ENCODE measurements at places on chromosomes 13 and 19.

DNA sequence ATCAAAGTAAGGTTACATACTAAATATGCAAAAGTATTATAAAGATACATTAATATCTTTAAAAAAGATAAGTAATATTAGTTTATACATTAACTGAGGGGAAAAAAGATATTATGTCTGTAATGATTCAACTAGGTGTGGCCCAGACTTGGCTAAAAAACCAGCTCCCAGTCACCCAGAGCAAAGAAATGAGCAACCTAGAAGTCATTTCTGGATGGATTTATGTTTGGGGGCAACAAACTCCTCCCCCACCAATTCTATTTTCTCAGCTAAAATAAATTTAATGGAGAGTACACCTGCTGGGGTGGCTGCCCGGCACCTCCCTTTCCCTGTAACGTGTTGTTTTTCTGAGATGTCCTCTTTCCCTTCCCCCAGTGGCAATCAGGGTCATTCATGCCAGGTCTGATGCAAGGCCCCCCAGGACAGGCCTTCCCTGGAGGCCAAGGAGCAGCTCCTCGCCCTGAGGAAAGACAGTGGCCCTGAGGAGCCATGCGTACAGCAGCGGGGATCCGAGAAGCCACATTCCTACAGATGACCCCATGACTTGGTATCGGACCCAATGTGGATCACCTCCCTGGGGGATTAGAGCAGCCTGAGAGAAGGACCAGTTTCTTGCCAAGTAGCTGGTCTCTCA, 78.6 kb upstream of the DOCK9 start:
- DNase-seq, result no peak

DNA sequence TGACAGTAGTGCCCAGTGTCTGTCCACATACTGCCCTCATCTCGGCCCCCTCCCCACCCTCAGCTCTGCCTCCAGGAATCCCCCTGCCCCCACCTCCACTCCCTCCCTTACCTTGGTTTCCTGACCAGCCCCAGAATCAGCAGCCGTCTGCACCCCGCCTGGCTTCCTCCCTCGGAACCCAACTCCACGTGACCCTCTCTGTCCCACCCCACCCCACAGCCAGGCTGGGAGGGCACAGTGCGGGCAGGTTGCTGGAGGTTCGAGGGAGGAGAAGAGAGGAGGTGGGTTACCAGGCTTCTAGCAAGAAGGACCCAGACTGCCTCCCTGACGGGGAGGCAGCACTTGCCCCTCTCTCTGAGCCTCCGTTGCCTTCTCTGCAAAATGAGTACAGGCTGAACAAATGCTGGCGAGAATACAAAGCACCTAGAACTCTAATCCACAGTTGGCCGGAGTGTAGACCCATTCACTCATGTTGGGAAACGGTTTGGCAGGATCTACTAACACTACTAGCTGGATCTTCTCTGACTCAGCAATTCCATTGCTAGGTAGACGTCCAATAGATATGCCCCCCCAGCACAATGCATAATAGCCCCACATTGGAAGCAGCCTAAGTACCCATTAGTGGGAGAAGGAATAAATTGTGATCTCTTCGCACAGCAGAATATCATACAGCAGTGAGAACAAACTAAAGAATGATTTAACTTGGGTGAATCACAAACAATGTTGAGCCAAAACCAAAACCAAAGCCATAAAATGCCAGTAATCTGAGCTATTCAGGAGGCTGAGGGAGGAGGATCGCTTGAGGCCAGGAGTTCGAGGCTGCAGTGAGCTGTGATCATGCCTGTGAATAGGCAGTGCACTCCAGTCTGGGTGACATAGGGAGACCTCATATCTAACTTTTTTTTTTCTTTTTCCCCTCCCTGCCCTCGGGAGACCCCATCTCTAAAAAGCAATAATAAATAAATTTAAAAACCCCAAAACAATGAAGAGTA, at the start of gene RASAL3:
RASAL3 (minus strand) TSS at position 151 of the 992 bp plus-strand sequence. CDS start 186 bp downstream, outside the sequence.
- DNase-seq, result peak; percentile 35

DNA sequence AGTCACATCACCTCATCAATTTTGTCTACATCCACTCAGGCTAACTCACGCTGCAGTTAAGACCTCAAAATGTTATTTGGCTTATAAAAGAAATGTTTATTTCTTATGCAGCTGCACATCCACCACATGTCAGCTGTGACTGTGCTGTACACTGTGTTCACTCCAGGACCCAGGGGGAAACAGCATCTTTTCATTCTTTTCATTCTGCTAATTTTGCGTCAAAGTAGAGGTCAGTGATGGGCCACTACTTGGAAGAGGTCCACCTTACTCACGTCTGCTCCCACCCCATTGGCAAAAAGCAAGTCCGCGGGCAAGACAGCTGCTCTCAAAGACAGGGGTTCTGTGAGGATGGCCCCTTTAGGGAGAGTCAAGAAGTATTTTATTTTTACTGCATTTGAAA, 4.5 kb upstream of the DCT start:
- DNase-seq, result no peak

- no peak for DNase-seq
Observed at GRCh38 chr19:45924891-45925447, 10.4 kb upstream of the NANOS2 start.

GRCh38 chr13:99307247-99307646, at the start of gene GPR183:
GPR183 (minus strand) TSS chr13:99307399; CDS start chr13:99296145, 11,254 bp downstream.
- DNase-seq, result no peak

- DNase-seq, result no peak
Observed at GRCh38 chr13:73937441-73937840, 196.8 kb downstream of the KLF12 start.

- no peak for DNase-seq
Observed at GRCh38 chr19:2683430-2684003, 19.0 kb downstream of the GNG7 start.

GRCh38 chr19:53521373-53522202, 16.4 kb upstream of the ZNF331 start:
- no peak for DNase-seq

DNA sequence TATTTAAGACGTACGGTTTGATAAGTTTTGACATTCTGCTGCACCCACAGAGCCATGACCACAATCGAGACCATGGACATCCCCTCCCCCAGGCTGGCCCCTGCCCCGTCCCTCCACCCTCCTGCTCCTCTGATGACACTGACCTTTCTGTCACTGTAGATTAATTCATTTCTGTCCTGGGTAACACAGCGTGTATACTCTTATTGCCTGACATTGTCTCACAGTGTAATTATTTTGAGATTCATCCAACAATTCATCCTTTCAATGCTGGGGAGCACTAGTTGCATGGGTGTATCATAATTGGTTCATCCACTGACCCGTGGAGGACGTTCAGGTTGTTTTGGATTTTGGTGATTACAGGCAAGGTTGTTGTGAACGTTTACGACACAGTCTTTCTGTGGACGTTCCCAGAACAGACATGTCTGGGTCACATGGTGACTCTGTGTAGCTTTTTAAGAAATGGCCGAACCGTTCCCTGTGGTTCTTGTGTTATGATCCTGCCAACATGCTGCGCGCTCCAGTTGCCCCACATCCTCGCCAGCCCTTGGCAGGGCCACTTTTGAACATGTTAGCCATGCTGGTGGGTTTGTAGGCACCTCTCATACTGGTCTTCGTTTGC, 41.9 kb downstream of the C13orf46 start:
- DNase-seq, result no peak

DNA sequence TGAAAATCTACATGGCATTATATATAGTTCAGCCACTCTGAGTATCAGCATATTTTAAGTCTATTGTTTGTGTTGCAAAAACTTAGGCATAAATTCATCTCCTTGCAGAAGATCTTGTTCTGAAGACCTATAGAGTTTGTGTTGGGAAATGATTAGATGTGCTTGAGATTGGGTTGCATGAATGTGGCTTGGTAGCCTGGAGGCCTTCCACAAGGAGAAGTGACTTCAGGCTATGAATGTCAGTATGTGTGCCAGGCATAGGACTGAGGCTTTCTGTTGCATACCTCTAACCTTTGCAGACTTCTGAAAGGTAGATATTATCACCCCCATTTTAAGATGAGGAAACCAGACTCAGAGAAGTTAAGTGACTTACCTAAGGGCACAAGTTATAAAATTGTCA, 188.6 kb downstream of the OLFM4 start:
- DNase-seq, result no peak

- DNase-seq, result no peak
Observed at GRCh38 chr13:48320891-48321510, 17.4 kb downstream of the RB1 start.

- DNase-seq, result no peak
Observed at GRCh38 chr19:44848036-44848811, 2.1 kb downstream of the NECTIN2 start.

DNA sequence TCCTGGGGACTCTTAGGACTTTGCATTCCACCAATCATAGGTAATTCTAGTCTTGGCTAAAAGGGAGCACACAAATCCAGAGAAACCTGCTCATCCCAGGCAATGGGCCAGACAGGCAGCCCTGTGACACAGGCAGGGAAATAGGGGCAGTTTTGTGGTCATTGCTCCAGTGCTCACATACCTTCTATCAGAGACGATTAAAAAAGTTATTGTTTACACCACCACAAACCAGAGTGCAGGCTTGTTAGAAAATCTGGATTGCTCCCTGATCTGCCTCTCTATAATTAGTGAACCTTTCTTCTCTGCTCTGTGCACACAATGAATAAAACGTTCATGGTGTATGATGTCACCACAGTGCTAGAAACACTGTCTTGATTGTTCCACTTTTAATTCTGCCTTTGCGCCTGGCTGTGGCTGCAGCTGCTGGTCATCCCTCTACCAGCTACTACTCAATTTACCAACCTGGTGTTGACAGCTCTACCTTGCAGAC, 121.6 kb upstream of the SPATA13 start:
- no peak for DNase-seq

- no peak for DNase-seq
Observed at GRCh38 chr13:89752394-89752793, 1595.1 kb upstream of the MIR17HG start.

DNA sequence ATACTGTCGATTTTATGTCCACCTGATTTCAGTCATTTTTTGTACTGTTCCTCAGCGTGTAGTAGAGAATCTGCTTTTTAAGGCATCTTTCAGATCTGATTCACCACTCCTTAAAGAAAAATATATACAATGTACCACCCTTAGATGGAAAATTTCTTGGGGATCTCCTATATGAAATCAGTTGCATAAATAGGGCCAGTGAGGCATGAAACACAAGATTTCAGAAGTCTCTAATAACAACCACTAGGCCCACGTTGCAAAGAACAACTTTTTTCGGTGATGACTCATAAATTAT, 1.4 kb downstream of the USP12 start:
- DNase-seq, result no peak

- DNase-seq, result no peak
Observed at GRCh38 chr13:39410096-39410901, 192.7 kb downstream of the LHFPL6 start.

DNA sequence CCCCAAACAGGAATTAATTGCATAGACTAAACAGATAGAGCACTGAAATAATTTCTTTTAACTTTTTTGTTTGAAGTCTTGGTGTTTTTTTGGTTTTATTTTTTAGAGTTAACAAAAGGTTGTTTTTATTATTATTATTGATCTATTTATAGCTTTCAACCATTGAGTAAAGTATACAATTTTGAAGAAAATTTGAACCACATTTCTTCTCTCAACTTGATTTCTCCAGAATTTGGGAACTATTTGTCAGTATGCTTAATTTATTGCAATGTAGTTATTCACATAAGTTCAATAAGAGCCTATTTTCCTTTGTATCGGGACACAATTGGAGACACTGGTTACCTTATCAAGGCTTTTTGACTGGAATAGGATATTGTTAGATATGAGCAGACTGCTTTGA, 1045.6 kb upstream of the PCDH9 start:
- DNase-seq, result no peak

- no peak for DNase-seq
Observed at GRCh38 chr13:32960626-32961025, 55.6 kb upstream of the KL start.

- peak; percentile 47 for DNase-seq
Observed at GRCh38 chr19:40466219-40466984, 399 bp upstream of the SPTBN4 start.

- DNase-seq, result peak; percentile 58
Observed at GRCh38 chr19:16062789-16063188, 13.5 kb upstream of the TPM4 start.

DNA sequence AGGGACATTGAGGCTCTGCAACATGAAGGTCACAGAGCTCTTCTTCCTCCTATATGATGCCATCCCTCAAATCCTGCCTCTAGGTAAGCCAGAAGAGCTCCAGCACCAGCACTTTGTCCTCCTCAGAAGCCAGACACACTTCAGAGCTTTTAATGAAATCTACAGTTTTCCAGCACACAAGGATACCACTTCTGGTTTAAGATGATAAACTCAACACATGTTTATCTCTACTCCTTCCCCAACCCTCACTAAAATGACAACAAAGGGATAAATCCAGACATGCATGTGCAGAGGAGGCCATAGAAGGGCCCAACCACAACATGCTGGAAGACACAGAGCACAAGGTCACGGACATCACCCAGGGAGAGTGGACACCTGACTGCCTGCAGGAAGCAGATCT, 195.3 kb downstream of the USP12 start:
- DNase-seq, result no peak
